ENCODE measurements at places on chromosomes 11 and 22.

- no peak for DNase-seq
Observed at GRCh38 chr11:129167315-129167714, 24.8 kb downstream of the ARHGAP32 start.

- peak; percentile 67 for DNase-seq
Observed at GRCh38 chr11:111569476-111569875, 29.0 kb downstream of the LAYN start.

DNA sequence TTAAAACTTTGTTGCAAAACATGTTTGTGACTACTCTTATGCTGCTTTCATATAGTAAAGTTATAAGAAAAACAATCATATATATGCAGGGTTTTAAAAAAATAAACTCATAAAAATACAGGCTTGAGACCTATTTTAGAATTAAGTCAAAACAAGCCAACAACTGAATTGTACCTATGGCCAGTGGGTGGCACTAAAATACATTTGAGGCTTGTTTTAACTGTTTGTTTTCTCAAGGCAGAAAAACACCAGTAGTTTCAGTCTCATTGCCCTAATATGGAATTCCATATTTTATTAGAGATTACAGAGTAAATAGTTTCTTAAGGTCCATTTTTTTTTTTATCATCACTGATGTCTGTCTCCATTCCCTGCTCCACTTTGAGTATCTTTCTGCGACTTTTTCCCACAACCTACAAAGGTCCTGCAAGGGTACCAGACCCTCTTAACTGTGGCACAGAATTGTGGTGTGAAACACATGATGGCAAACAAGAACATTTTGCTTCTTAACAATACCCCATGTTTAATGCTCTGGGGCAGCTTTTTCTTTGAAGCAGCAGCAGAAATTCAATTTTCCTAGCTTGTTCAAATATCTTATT is 8.5 kb upstream of the CCDC89 start:
- DNase-seq = peak; percentile 74

DNA sequence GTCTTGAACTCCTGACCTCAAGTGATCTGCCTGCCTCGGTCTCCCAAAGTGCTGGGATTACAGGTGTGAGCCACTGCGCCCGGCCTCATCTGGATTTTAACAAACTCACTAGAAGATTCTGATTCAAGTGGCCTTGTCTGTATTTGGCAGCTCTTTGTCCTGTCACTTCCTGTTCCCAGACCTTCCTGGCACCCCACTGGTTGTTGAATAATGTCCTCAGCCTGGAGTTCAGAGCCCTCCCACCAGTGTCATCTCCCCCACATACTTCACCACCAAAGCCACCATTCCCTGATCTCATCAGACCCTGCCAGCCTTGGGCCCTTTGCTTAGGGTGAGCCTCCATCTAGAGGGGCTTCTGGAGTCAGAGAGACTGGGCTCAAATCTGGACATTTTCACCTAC is 3.3 kb downstream of the PELI3 start:
- no peak for DNase-seq

- DNase-seq = no peak
Observed at GRCh38 chr11:109193880-109194279, 228.1 kb upstream of the C11orf87 start.

- no peak for DNase-seq
Observed at GRCh38 chr11:64716473-64717267, 6.3 kb downstream of the NRXN2 start.

- peak; percentile 63 for DNase-seq
Observed at GRCh38 chr22:44133161-44133560, 47.6 kb upstream of the PARVG start.

DNA sequence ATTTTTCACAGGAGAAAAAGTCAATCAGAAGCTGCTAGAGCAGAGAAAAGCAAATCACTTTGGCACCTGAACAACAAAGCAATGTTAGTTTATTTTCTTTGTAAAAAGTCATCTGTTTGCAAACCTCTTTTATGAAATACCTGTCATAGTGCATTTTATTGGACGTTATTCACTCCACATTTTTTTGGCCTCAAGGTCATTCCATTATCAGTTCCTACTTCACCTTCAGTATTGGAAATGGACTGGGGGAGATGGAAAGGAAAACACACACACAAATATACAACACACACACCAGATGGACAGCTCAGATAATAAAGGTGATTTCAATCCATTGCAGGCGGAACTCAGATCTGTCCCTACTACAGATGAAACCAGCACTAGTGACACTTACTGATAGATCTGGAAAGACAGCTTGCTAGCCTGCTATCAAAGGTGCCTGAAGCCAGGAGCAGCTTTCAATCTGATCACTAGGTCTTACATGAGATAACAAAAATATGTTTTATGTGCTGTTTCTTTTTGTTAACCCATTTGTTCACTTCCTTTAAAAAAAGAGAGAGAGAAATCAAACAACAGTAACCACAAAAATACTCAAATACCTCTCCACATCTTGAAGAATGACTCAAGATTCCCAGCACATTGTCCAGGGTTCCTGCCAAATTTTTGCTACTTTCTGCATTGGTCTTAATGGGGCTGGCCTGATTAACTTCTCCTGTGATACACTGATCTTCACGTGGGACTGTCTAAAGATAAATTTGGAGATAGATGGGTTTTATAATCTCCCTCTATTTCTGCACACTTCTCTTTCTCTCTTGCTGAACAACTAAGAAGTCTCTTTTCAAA is 844.3 kb upstream of the TENM4 start:
- DNase-seq = peak; percentile 53

- DNase-seq = no peak
Observed at GRCh38 chr11:60747359-60747873, 9.3 kb upstream of the MS4A15 start.

DNA sequence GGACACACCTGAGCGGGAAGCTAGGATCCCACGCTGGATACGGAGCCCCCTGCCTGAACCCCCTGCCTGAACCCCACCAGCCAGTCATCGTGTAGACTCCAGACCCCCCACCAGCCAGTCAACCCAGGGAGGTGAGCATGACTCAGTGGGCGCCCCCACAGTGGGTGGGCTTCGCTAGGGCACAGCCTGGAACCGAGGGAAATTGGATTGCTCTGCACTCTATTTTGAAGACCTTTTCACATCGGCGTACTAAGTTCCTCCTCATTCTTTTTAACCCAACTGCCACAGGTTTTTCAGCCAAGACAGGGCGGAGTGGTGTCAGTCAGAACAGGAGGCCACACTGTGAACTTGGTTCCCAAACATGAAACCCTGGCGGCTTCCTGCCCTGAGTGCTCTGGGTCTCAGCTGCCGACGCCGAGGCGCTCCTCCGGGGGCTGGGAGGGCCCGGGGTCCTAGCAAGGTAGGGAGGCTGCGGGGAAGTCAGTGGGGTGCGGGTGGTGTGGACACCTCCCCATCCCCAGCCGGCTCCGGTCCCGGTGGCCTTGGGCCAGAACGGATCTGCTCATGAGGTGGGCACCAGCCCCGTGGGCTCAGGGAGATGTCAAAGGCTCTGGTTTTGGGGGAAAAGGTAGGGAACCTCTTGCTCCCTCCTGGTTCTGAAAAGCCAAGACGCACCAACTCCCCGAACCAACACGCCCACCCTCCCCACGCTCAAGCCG is 57.0 kb downstream of the BRD1 start:
- no peak for DNase-seq

DNA sequence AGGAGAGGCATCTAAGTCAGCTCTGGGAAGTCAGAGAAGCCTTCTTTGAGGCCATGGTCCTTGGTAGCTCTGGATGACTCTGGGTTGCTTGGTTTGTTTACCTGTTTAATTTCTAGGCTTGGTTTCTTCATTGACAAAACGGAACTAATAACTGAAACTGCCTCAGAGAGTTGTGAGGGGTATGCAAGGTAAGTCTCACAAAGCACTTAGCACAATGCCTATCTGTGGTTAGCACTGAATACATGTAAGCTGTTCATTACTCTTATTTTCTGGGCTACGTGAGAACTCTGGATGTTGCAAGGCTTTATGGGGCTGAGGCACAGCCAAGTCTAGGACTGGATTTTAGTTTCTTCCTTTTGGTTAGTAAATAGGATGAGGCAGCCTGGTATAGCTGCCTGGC is 225.8 kb upstream of the NCAM1 start:
- DNase-seq = no peak

DNA sequence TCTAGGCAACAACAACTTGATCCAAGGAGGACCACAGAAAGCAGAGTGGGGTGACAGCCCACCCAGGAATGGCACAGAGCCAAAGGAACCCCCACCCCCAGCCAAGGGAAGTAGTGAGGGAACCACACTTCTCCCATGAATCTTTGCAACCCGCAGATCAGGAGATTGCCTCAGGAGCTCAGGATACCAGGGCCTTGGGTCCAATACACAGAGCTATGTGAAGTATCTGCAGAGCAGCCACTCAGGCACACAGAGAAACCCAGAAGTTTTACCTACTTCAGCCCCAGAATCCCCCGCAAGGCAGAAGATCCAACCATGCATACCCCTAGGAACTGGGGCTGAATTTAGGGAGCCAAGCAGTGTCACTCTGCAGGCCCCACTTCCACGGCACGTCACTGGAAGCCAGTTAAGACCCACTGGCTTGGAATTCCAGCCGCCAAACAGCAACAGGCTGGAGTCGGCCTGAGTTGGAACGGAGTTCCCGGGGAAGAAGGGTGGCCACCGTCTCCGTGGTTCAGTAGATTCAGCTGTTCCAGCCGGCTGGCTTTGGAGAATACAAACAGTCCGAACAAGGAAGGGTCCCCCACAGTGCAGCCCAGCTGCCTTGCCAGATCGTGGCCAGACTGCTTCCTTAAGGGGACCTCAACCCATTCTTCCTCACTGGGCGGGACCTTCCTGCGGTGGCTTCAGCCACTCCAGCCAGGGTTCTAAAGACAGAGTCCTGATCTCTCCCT is 174.1 kb downstream of the TTC28 start:
- DNase-seq = no peak

DNA sequence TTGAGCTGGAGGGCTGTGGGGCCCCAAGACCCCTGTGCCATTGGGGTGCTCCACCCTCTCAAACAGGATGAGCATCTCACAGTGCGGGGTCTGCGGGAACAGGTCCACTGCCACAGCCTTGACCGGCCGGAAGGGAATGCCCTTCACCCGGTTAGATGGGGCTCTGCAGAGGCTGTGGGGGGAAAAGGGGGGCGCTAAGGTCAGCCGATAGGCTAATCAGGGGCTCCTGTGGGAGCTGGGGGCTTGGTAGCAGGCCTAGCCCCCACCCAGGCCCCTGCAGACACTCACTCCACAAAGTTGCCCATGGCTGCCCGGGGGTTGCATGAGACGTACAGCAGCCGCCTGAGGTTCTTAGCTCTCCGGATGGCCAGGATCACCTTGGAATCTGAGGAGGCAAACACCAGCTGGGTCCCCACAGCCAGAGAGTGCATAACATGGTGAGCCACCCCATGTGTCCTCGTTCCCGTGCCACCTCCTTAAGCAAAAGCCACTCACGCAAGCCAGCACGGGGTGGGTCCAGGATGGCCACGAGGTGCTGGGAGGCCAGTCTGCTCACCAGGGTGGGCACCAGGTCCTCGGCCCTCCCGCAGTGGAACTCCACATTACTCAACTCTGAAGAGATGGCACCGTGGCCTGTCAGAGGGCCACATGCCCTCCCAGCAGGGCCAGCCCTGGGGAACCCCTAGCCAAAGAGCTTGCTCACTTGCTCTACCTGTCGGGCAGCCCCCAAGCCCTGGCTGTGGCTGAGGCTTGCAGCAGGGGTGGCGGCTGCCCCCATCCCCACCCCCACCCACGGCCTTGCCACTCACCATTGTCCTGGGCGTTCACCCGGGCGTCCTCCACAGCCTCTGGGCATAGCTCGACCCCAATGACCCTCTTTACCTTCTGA is 3.0 kb upstream of the RANBP1 start:
- no peak for DNase-seq

GRCh38 chr11:65279741-65280440 is 18.1 kb downstream of the POLA2 start:
- peak; percentile 82 for DNase-seq

DNA sequence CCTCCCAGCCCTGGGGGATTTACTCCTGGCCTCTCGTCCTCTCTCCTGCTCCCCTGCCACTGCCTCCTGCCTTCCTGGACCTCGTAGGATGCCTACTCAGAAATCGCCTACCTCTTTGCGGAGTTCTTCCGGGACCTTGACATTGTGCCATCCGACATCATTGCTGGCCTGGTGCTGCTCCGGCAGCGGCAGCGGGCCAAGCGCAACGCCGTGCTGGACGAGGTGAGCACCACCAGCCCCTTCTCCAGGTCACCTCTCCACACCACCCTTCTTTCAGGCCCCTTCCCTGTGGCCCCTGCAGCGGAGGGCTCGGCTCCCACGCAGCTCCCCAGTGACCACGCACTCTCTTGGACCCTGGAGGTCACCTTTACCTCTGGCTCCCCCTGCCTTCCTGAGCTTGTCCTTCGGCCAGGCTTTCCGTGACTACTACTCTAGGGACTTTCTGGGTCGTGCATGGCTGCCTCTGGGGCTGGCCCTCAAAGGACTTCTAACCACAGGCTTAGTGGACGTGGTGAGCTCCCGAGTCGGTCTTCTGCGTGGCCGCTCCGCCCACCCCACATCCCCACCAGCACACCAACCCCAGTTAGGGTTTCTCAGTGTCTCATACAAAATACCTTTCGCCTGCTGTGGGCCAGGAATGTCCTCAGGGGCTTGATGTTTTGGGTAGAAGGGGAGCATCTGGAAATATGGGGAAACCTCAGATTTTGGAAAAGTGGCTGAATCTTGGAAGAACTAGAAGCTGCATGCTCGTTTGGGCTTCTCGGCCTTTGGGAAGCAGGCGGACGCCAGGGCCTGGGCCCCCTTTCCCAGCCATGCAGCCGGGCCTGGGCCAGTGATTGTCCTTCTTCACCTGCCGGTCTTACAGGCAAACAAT is 24.1 kb upstream of the MYRF start:
- no peak for DNase-seq

GRCh38 chr11:18063862-18064434 is 17.9 kb upstream of the TPH1 start:
- DNase-seq = no peak

DNA sequence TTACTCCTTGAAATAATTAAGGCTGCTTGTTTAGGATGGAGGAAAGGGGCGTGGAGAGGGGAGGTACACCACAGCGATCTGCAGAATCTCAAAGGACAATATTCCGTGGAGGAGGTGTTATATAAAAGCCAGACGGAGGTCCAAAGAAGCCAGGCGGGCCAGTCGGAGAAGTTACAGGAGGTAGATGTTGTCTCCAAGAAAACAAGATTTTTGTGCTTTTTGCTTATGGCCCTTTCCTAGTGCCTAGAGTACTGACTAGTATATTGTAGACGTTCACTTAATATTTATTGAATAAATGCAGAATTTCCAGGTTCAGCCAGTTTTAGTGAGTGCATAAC is 761 bp downstream of the ZDHHC13 start:
- DNase-seq = no peak

GRCh38 chr11:58395581-58395980 is 11.1 kb downstream of the OR5B3 start:
- peak; percentile 77 for DNase-seq

GRCh38 chr11:35146074-35146521 is 7.1 kb downstream of the CD44 start:
- DNase-seq = no peak

GRCh38 chr11:117442869-117443239 is 115.2 kb downstream of the CEP164 start:
- no peak for DNase-seq

GRCh38 chr11:7673724-7674434 is 579 bp upstream of the CYB5R2 start:
- peak; percentile 33 for DNase-seq

GRCh38 chr11:40716344-40717130 is 742.9 kb downstream of the LRRC4C start:
- DNase-seq = no peak

GRCh38 chr22:21858025-21858764 is 9.2 kb downstream of the MAPK1 start:
- DNase-seq = no peak

- no peak for DNase-seq
Observed at GRCh38 chr22:36775586-36775963, 344 bp downstream of the IFT27 start.
